Transverse colon (tissue), 4 donors: ENCODE measurements at places on chromosomes 4 and X. TPM values are rescaled to one million over a fixed set of nuclear protein-coding genes. Genes with fewer than 3 reads are reported as not detected.
A peak's percentile ranks its signal among the peaks of the same experiment; 100 is the strongest.

DNA sequence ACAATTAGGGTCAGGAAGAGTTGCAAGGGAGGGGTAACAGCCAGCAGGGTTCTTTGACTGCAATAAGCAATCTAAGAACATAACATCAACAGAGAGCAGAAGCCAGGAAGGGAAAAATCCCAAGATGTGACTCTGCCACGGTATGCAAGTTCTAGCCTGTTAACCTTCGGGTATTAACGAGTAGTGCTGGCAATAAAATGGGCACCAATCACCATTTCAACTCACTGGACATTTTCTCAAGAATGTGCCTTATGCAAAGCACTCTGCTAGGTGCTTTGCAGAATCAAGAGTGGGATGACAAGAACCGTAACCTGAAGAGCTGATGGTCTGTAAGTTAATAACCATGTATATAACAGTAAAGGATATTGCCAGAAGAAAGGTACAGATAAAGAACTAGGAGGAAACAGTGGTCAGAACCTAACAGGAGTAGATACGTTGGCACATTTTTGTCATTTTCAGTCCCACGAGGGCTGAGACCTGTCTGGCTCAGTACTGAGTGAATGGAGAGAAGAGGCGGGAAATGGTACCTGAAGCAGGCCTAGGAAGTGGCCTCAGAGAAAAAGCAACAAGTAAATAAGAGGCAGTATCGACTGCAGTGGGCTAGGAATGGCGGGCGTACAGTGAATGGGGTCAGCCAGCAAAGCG lies 2.7 kb downstream of the ELOVL6 start:
- no peaks in the 10 kb centered on the region for H3K27me3 ChIP-seq
- H3K4me1 ChIP-seq, result no peaks in the 10 kb centered on the region
- H3K4me3 ChIP-seq, result peak overlapping the region; percentile 68

DNA sequence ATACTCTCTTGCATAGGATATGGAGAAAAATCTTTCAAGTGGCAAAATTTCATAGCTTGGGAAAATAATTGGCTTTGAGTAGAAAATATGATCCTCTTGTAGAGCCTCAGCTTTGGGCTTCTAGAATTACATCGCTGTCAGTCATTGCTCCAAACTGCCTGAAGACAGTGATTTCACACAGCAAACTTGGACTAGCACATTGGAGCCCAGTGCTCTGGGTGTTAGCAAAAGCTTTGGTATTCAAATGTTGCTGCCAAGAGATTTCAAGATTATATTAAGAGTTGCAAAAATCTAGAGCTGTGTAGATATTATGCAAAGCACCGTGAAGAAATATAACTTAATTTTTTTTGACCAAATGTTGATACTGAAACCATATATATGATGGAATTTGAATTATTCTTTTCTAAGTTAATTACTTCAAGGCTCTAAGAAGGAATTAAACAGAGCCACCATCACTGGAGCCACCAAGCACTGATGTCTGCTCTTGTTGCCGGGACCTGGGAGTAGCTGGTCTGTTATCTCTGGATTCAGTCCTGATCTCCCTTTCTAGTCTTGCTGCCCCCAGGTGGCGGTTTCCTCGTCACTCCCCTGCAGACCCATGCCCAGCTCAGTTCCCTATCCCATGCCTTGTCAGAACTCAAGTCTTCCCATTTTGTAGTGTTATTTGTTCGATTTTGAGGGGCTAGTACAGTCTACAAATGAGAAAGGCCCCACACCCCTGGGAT lies 260.7 kb upstream of the SFRP2 start:
- no peak overlapping the region for H3K27ac ChIP-seq
- peak; percentile 10 for DNase-seq
- H3K36me3 ChIP-seq, result no peaks in the 10 kb centered on the region
- no peaks in the 10 kb centered on the region for H3K4me1 ChIP-seq
- H3K27me3 ChIP-seq, result no peaks in the 10 kb centered on the region

- no peaks in the 10 kb centered on the region for H3K4me1 ChIP-seq
- no peak overlapping the region for H3K4me3 ChIP-seq
- H3K27me3 ChIP-seq, result no peaks in the 10 kb centered on the region
- H3K36me3 ChIP-seq, result no peaks in the 10 kb centered on the region
- no peak for DNase-seq
Measured at GRCh38 chrX:134562002-134562401, 96.3 kb downstream of the PLAC1 start.

DNA sequence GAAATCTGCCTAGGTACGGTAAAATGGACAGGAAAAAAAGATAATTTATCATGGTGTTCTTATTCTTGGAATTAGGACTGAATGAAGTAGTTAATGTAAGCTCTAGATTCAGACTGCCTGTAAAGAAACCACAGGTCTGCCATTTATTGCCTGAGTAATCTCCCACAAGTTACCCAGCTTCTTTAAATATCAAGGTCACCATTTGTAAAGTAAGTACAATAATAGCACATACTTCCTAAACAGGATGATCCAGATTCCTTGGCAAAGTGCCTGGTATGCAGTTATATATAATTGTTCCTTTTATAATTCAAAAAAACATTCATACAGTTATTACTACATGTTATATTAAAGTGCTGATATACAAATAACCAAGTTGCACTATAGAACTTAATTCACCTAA lies 368.6 kb downstream of the HNRNPD start:
- no peak for DNase-seq
- no peak overlapping the region for H3K27ac ChIP-seq
- H3K27me3 ChIP-seq, result no peaks in the 10 kb centered on the region
- no peaks in the 10 kb centered on the region for H3K4me1 ChIP-seq
- H3K36me3 ChIP-seq, result no peaks in the 10 kb centered on the region

GRCh38 chrX:43481576-43481975 lies 174.5 kb upstream of the MAOA start:
- no peak overlapping the region for H3K4me3 ChIP-seq
- no peaks in the 10 kb centered on the region for H3K36me3 ChIP-seq
- no peak overlapping the region for H3K27ac ChIP-seq
- no peaks in the 10 kb centered on the region for H3K27me3 ChIP-seq
- H3K4me1 ChIP-seq, result no peaks in the 10 kb centered on the region

- H3K27ac ChIP-seq, result no peak overlapping the region
- no peaks in the 10 kb centered on the region for H3K27me3 ChIP-seq
- no peaks in the 10 kb centered on the region for H3K4me1 ChIP-seq
- H3K4me3 ChIP-seq, result no peak overlapping the region
Measured at GRCh38 chr4:146318894-146319293, 104.6 kb downstream of the REELD1 start.

DNA sequence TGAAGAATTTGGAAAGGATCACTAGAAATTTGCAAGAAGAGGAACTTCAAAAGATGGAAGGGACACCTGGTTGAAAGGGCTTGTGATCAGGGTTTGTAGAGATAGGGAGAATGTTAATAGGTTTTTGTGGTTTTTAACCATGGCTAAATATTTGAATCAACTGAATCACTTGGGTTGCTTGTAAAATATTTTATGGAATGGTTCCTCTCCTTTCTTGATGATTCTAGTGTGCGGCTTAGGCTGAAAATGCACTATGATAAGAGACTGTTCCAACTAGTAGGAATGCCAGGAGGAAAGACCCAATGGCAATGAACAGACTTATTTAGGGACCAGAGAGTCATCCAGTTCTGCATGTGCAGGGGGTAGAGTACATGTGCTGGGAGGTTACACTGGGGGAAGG lies 408.2 kb downstream of the ARHGAP24 start:
- no peaks in the 10 kb centered on the region for H3K36me3 ChIP-seq
- H3K4me3 ChIP-seq, result no peak overlapping the region
- no peaks in the 10 kb centered on the region for H3K27me3 ChIP-seq
- no peaks in the 10 kb centered on the region for H3K4me1 ChIP-seq

- no peak overlapping the region for H3K27ac ChIP-seq
- no peaks in the 10 kb centered on the region for H3K27me3 ChIP-seq
- H3K4me1 ChIP-seq, result no peaks in the 10 kb centered on the region
- no peaks in the 10 kb centered on the region for H3K36me3 ChIP-seq
- DNase-seq, result no peak
Measured at GRCh38 chrX:20481632-20482031, 214.9 kb upstream of the RPS6KA3 start.

DNA sequence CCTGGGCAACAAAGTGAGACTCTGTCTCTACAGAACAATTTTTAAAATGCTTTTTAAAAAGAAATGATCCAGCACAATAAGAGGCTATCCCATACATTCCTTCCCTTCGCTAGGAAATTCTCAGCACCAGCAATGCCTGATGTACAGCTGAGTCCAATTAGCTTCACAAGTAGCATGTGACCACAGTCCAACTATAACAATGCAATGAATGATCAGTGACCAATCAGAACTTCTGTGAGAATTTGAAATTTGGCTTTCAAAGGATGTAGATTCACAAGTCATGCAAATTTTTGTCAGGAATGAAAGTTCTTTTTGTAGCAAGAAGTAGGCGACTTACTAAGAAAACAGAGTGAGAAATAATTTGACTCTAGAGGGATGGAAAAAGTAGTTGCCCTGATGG lies 278.5 kb upstream of the UGT8 start:
- DNase-seq, result no peak
- no peaks in the 10 kb centered on the region for H3K36me3 ChIP-seq
- H3K27me3 ChIP-seq, result no peaks in the 10 kb centered on the region

DNA sequence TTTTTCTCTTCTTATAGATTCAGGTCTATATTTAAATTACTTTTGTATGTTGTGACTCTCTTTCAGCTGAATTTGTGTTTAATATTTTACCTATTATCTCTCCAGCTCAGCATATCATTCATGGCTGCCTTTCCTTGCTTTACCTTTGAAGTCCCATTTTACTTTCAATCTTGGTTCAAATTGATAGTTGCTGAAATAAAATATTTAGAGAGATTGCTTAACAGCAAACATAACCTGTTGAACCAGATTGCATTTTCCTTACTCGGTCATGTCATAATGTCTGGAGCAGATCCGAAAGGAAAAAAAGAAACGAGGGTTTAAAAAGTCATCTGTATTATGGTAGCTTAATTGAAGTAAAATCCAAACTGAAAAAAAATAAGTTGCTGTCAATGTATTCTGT lies 94.1 kb downstream of the IL1RAPL2 start:
- H3K4me1 ChIP-seq, result no peaks in the 10 kb centered on the region
- no peaks in the 10 kb centered on the region for H3K27me3 ChIP-seq
- H3K4me3 ChIP-seq, result no peak overlapping the region
- no peak overlapping the region for H3K27ac ChIP-seq
- no peaks in the 10 kb centered on the region for H3K36me3 ChIP-seq

DNA sequence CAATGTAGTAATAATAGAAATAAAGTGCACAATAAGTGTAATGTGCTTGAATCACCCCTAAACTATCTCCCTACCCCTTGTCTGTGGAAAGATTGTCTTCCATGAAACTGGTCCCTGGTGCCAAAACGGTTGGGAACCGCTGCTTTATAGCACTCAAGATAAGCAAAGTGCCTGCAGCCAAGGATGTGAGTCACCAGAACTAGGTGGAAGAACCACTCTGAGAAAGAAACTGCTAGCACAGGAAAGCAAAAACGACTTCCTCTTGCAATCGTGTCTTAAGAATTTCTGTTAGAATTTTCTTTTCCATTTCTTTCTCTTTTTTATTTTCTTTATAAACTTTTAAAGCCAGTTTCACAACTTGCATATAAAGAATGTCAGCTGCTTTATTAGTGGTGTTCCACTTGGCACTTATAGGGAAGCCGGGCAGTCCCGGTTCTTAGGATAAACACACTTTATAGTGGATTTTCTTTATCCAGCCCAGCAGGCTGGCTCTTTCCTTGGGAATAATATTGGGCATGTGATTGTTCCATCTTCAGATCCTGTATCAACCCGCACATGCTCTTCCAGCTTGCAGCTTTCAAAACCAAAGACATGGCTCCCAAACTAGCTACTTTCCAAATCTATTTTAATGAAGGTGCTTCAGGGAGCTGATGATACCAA lies 32.3 kb upstream of the CXCL8 start:
- peak overlapping the region; percentile 40 for H3K27ac ChIP-seq
- H3K4me1 ChIP-seq, result peaks cover 7% of the 10 kb centered on the region
- peak; percentile 39 for DNase-seq
- H3K4me3 ChIP-seq, result no peak overlapping the region
- no peaks in the 10 kb centered on the region for H3K27me3 ChIP-seq
- H3K36me3 ChIP-seq, result no peaks in the 10 kb centered on the region

DNA sequence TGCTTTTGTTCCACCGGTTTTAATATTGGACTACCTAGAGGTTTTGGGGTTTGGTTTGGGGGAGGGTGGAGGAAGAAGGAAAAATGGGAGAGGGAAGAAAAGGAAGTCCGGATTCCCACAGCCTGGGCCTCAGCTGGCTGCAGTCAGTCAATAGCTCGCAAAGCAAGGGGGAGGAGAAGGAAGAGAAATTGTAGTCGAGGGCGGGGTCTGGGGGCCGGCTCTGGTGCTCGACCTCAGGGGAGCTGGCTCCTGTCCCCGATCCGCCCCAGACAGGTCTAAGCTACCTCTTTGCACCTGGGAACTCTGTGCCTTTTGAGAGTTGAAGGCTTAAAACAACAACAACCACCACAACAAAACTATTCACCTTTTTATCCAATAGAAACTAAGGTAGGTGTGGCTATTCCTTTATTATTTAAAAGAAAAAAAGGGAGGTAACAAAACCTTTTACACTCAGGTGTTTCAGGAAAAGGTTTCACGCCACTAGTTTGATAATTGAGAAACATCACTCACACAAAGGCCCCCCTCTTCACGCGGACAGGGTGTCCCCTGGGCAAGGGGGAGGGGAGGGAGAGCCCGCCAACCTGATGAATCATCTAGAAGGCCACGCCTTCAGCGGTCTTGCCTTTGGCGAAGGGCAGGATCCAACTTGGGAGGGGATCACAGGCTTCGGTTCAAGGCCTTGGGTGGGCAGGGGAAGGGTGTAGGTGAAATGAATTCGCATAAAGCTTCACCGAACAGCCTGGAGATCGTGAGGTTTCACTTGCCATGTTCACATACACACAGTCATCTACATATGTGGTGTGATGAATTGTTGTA lies 1.6 kb upstream of the LNX1 start:
- H3K27me3 ChIP-seq, result no peaks in the 10 kb centered on the region
- H3K4me1 ChIP-seq, result peaks cover 36% of the 10 kb centered on the region
- no peaks in the 10 kb centered on the region for H3K36me3 ChIP-seq
- peak; percentile 69 for DNase-seq
- peak overlapping the region; percentile 19 for H3K4me3 ChIP-seq

GRCh38 chr4:85864259-85865205 lies 389.6 kb downstream of the ARHGAP24 start:
- no peaks in the 10 kb centered on the region for H3K36me3 ChIP-seq
- H3K27me3 ChIP-seq, result no peaks in the 10 kb centered on the region
- H3K27ac ChIP-seq, result no peak overlapping the region

DNA sequence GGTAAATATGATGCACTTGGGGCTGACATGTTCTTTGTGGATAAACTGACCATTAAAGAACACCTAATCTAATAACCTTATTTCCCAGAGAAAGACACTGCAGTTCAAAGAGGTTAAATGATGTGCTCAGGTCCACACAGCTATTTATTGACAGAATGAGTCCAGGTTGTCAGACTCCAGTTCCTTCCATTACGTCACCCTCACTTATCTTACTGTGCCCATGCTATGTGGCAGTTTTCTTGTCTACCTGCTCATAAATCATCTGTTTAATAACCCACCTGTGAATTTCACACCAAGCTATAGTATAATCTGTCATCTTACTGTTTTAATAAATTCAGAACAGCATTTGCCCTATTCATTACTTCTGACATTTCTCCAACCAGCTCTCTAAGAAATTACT lies 36.7 kb downstream of the QRFPR start:
- H3K27ac ChIP-seq, result no peak overlapping the region
- no peak for DNase-seq
- H3K4me1 ChIP-seq, result no peaks in the 10 kb centered on the region
- H3K4me3 ChIP-seq, result no peak overlapping the region

The MAGEA2B gene
- not detected for total RNA-seq

The SLC9B1 gene
- 0.79 TPM for total RNA-seq

The XKRX gene
- total RNA-seq, result 1.9 TPM

The SLC4A4 gene
- total RNA-seq, result 91.7 TPM

The TCEAL9 gene
- 31.3 TPM for total RNA-seq

The GYPA gene
- total RNA-seq, result not detected

The SMAD1 gene
- 42.9 TPM for total RNA-seq

The DGKK gene
- total RNA-seq, result not detected

The IBSP gene
- not detected for total RNA-seq

The TSPAN6 gene
- 111 TPM for total RNA-seq

The ADD1 gene
- 218 TPM for total RNA-seq

The NPNT gene
- 23.5 TPM for total RNA-seq

The MID2 gene
- total RNA-seq, result 19.1 TPM

The GAGE1 gene
- not detected for total RNA-seq

The EFNB1 gene
- total RNA-seq, result 54.1 TPM
